Activated CD8-positive, alpha-beta memory T cell treated with anti-CD3 and anti-CD28 coated beads for 48 hours (primary cell): ENCODE measurements at places on chromosomes 1 and 21.

DNA sequence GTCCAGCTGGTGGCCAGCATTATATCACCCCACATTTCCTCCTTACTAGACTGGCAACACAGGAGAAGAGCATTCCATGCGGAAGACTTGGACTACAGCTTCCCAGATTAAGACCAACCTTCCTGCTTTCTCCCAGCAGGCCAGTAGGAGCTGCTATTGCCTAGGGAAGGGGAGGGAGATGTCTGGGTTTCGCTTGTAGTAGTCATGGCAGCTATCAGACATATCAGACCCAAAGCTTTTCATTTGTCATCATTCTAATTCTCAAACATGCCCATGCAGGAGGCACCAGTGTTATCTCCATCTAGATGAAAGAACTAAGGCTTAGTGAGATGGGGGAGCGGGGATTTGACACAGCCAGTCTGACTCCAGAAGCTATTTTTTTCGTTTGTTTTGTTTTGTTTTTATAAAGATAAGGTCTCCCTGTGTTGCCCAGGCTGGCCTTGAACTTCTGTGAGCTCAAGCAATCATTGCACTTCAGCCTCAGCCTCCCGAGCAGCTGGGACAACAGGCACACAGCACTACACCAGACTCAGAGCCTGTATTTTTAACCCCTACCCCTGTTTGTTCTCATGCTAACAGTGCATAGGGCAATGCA lies 4.5 kb downstream of the PLA2G2A start:
- DNase-seq, result no peak

GRCh38 chr1:247175458-247175857 lies 3.6 kb upstream of the ZNF124 start:
- DNase-seq, result no peak

DNA sequence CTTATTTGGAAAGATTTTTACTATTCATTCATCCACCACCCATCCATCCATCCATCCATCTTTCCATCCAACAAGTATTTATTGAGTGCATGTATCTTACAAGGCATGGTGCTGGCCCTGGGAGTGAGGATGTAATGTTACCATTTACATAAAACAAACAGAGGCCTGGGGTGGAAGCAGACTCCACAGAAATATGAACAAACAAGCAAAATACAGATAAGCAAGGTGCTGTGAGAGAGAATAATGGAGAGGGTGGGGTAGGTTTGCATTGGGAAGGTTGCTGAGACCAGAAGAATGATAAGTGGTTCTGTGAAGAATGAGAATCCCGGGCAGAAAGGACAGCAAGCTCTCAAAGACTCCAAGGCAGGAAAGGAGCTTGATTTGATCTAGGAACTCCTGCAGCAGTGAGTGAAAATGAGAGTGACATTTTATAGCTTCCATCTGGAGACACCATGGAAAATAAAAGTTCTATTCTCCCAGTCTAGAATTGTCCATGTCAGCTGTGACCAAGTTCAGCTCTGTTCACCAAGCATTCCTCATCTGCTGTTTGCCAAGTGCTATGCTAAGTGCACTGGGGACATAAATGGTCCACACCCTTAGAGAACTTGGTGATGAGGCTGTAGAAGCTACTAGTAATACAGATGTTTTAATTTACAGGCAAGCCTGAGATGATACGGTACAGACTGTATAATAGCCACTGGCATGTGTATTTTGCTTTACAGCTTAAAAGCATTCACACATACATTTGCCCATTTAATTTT lies 75.3 kb downstream of the PEX14 start:
- DNase-seq, result no peak

DNA sequence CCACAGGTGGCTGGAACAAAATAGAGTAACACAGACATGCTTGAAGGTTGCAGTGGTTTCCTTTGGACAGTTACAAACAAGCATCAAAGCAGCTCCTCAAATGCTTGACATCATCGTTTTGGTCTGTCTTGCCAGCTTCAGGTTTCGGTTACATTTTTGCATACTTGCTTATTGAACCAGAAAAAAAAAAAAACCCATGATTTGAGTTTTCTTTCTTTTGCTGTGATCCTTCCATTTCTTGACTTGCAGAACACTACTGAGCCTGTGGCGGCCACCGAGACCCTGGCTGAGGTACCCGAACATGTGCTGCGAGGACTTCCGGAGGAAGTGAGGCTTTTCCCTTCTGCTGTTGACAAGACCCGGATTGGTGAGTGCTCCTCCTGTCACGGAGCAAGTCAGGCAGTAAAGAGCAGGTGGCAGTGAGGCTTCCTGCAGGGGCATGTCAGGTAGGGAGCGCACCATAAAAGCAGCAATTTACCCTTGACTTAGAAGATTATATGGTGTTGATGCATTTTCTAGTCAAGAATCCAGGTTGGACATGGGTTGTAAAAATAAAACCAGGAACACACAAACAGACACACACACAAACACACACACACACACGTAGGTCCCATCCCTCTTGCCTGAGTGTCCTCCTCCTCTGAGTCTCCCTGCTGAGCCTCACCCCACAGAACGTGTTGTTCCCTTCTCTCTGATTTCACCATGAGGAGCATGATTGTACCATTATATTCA lies 30.9 kb downstream of the PRDM2 start:
- DNase-seq, result peak; percentile 48

GRCh38 chr21:26127918-26128317 lies 42.7 kb downstream of the APP start:
- no peak for DNase-seq

GRCh38 chr1:4976859-4977440 lies 322.5 kb downstream of the AJAP1 start:
- DNase-seq, result no peak

DNA sequence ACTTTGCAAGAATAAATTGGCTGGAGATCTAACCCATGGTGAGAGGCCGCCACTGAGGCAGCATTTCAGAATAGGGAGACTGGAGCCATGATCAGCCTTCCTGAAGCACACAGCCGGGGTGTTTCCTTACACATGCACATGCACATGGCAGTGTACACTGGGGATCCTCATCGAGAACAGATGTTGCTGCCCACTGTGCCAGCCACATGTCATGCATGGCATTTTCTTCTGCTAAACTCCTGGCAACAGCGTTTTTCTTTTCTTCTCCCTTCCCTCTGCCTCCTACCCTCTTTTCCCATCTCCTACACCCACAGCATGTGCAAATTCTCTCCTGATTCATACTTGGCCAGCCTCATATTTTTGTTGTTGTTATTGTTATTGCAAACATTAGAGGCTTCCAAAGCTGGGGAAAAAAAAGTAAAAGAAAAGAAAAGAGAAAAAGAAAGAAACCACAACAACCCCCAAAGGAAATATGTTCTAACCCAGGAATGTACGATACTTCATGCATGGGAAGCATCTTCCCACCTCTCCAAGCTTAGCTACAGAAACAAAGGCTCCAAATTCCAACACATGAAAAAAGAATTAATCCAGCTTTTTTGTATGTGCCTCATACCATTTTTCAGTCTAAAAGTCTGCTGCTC lies 344.0 kb downstream of the ASTN1 start:
- no peak for DNase-seq

DNA sequence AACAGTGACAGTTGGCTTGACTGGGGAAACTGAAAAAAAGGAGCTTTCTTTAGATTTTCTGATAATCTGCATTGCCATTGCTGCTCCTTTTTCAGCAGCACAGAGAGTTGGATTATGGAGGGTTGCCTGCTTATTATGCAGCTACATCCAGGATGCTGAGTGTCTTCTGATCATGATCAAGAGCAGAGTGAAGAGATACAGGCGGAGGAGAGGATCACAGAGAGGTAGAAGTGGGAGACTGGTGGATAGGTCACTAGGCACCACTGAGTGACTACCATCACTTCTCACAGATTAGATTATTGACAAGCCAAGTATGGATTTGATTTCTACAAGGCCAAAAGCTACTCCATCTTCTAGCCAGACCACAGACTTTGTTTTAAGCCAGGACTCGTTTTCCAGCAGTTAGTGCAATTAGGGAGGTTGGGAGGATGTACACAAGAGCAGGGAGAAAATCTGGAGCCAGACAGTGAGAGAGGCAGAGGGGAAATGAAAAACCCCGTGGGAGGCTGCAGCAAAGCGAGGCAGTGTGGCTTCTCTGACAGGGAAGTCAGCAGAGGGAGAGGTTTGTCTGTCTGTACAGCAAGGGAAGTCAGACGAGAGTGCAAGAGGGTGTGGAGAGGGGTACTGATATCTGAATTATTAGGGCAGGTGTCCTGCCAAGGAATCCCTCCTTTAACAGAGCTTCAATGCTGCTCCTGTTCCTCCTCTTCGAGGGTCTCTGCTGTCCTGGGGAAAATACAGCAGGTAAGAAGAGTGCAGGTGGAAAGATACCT lies at the start of gene CD1E:
Gene CD1E (plus strand): TSS at position 592 of the 773 bp plus-strand sequence. CDS start 95 bp downstream, at position 687.
- DNase-seq, result no peak

DNA sequence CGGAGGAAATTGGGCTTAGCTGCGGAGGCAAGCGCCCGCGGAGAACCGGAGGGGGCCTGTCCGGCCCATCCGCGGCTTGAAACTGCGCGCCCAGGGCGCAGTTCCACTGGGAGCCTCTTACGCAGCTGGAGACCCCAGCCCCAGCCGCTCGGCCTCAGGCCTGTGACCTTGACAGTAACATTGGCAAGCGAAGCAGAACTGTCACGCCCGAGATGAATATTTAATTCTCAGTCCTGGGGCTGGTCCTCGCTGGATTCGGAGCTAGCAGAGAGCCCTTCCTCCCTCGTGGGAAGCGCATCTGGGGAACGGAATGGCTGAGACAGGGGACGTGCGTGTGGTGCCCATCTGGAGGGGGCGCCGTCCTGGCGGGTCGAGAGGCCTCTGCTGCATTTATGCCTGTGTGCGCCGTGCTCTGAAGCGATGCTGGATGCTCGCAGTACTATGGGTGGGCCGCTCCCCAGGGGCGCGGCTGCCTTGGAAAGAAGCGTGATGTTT lies 928 bp downstream of the SLC6A17 start:
- no peak for DNase-seq
